Choroid plexus epithelial cell (primary cell): ENCODE measurements at places on chromosomes 12 and 14.

GRCh38 chr14:73393375-73393774, 65.0 kb downstream of the NUMB start:
- no peak for DNase-seq

- DNase-seq = no peak
Observed at GRCh38 chr12:132161796-132162507, 17.7 kb downstream of the NOC4L start.

- DNase-seq = no peak
Observed at GRCh38 chr12:114767906-114768722, 84.1 kb upstream of the TBX3 start.

DNA sequence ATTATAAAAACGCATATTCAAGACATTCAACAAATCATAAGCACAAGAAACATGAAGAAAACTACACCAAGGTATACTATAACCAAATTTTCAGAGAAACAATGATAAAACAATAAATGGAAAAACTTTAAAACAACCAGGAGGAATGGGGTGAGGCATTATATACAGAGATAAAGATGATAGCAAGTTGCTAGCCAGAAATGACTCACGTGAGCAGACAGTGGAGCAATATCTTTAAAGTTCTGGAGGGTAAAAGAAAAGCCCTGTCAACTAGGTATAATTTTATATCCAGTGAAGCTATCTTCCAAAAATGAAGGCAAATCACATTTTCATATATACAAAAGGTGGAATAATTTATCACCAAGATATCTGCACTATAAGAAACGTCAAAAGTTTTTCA, 97.8 kb upstream of the PCED1B start:
- DNase-seq = no peak

GRCh38 chr12:531951-532585, 72.3 kb downstream of the B4GALNT3 start:
- DNase-seq = no peak

- DNase-seq = no peak
Observed at GRCh38 chr14:55291480-55292081, 20.4 kb downstream of the FBXO34 start.

DNA sequence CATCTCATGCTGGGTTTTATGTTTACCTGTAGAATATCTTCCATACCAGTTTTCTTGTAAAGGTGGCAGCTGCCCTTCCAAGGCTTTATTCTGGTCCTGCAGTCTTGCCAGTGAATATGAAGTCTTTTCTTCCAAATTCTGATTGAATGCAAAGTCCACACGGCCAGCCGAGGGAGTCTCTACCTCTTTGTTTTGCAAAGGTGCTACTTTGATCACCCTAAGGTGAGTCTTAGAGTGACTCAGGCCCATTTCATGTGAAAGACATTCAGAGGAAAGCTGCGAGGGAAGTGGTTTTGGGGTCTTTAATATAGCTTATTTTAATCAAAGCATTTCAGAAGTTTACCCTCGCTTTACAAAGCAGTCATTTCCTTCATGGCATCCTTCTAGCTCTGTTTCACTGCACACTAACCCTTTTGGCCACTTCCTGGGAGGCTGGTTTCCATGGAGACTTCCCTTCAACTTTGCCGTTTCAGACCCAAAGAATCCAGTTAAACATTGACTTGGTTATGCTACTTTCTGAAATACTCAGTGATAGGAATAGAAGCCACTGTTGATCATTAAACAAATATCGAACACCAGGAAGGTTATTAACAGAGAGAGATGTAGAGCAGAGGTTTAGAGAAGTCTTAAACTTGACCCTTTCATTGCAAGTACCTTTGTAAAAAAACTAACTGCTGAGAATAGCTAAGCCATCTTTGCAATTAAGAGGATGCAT, at the start of gene CCDC198:
Gene CCDC198 (minus strand): TSS at position 391 of the 715 bp plus-strand sequence. CDS start 142 bp downstream, at position 249.
- DNase-seq = no peak

DNA sequence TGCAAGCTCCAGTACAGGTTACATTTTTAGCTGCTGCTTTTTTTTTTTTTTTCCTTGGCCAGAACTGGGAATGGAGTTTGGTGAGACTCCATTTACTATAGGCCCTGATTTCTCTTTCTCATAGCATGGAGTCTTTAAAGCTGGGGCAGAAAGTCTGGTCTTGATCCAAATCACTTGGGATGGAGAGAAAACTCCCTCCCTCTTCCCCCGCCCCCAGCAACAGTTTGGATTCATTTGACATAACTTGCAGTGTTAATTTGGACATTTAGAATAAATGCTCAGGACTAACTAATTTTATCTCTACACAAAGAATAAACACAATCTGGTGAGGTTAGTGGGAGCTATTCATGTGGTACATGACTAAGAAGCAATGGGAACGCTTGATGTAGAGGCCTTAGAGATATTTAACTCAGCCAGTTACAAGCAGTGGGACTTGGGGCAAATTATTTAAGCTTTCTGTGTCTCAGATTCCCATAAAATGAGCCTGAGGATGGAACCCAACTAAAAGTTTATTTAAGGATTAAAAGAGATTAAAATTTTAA, 107.3 kb upstream of the ARHGAP5 start:
- DNase-seq = no peak
